ENCODE measurements at places on chromosomes 5 and 9.

GRCh38 chr9:114004221-114004716 lies 73.8 kb downstream of the AMBP start:
- no peak for DNase-seq

DNA sequence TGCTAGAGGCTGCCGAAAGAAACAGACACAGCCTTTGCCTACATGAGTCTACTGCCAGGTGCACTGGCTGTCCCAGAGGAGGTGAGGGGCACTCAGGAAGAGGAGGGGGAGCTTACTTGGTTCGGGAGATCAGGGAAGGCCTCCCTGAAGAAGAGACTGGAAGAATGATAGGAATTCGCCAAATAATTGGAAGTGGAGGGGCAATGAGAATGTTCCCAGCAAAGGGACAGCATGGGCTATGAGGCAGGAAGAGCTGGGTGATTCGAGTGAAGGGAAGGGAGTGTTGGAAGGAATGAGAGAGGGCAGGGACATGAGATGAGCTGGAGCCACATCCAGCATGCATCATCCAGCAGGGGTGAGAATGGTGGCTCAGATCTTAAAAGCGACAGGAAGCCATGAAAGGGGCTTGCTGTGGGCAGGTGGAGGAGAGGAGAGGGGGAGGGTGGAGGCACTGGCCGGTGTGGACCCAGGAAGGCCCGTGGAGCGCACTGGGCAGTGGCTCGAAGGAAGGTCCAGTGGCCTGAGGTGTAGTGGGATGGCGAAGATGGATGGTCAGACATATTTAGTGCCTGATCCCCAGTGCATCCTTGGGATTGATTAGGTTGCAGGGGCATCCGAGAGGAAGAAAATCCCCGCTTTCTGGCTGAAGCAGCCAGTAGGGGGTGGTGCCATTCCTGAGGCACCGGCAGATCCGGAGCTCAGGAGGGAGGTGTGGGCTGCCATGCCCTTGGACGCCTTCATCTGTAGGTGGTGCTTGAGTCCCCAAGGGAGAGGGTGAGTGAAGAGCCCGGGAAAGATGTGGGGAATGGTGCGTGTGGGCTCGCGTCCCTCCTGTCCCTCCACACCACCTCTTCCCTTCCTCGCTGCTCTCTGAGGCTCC lies 53.5 kb upstream of the GARNL3 start:
- DNase-seq: no peak

GRCh38 chr9:89864731-89865130 lies 259.9 kb downstream of the GADD45G start:
- no peak for DNase-seq

DNA sequence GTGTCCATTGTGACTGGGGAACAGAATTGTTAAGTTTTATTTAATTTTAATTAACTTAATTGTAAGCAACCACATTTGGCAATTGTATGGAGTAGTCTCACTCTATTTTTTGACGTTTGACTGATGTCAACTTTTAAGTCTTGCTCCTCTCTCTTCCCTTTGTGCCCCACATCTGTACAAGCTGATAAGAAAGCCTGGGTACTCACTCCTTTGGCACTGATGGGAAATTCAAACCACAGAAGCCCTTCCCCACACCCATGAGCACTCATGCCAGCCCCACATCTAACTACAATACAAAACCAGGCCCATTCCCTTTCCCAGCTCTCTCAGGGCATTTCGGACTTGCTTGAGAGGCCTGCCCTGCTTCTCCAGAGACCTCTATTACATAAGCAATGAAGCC lies 451.5 kb upstream of the KIF2A start:
- DNase-seq: no peak

- no peak for DNase-seq
Measured at GRCh38 chr9:110641293-110641692, 27.3 kb upstream of the MUSK start.

DNA sequence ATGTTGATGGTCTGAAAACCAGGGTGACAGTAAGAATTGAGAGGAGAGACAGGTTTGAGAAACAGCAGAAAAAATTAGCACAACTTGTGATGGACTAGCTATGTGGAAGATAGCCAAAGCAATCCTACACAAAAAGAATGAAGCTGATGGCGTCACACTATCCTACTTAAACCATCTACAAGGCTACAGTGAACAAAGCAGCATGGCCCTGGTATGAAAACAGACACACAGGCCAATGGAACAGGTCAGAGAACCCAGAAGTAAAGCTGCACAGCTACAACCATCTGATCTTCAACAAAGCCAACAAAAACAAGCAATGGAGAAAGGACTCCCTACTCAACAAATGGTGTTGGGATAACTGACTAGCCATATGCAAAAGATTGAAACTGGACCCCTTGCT lies 7.5 kb upstream of the UBE2R2 start:
- no peak for DNase-seq

DNA sequence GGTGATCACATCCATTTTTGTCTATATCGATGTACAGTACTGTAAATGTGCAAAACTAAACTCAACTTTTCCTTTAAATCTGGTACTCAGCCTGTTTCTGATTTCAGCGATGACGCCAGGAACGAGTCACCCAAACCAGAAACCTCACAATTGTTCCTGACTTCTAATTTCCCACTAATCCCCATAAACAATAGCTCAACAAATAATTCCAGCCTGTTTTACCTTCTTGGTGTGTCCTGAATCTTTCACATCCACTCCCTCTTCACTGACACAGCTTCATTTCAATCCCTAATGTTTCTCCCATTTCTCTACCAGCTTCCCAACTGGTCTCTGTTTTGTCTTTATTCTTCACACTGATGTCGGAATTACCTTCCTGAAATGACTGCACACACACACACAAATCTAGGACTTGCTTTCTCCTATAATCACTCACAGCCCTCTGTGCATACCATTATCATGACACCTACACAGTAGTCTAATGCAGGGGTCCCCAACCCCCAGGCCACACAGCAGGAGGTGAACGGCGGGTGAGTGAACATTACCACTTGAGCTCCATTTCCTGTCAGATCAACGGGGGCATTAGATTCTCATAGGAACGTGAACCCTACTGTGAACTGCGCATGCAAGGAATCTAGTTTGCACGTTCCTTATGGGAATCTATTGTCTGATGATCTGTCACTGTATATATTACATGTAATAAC lies 97.8 kb upstream of the SLC30A5 start:
- DNase-seq: no peak

DNA sequence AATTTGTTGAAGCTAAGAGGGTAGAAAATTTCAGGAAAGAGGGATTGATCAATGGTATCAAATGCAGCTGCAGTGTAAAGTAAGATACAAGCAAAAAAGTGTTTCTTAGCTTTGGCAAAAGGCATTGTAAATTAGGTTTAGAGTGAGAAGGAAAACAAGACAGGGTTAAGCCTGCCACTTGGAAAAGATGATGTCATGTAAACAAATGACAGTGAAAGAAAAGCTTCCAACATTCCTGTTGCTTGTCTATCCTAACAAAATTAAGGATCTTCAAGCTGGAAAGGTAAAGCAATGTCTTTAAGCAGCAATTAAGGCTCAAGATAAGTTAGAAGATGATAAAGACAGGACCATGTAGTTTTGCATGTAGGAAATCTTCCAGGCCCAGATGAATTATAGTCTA lies 139.1 kb upstream of the PPP2R2B start:
- no peak for DNase-seq

GRCh38 chr5:178428341-178429155 lies 161.6 kb downstream of the COL23A1 start:
- DNase-seq: no peak

DNA sequence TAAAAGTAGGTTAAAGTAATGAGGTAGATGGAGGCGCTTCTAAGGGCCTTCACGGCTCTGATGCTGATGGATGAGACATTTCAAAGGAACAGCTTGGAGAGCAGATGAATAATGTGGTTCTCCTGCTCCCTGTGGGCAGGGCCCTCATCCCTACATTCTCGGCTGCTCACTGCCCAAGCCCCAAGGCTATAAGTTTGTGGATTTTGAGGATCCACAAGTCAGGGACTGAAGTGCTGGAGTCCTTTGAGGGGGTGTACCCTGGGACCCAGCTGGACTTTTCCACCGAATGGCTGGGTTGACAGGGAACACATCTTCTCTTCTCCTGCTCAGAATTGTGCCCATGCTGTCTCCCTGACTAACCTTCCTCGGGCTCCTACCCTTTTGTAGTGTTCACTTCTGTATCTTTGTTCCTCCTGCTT lies 21.4 kb upstream of the CXCL14 start:
- no peak for DNase-seq

DNA sequence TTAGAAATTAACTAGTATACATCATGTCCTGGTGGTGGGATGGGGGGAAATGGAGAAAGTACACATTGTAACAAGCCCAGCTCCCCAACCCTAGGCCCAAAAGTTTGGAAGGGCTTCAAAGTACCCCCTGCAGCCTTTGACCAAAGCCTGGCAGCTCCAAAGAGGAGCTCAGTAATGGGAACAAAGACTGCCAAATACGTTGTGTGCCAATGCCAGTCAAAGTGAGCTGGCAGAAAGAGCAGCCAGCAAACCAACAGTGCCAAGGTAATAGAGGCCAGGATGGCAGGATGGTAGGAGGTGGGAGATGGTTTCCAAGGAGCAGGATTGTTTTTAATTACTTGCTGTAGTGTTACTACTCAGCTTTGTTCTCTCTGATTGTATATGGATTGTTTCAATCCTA lies 248.3 kb downstream of the COX7C start:
- no peak for DNase-seq

- no peak for DNase-seq
Measured at GRCh38 chr9:107358986-107359385, 75.9 kb downstream of the RAD23B start.

- no peak for DNase-seq
Measured at GRCh38 chr9:99253134-99253533, 31.1 kb downstream of the SEC61B start.

- DNase-seq: no peak
Measured at GRCh38 chr5:53090229-53090628, 19.3 kb downstream of the MOCS2 start.

DNA sequence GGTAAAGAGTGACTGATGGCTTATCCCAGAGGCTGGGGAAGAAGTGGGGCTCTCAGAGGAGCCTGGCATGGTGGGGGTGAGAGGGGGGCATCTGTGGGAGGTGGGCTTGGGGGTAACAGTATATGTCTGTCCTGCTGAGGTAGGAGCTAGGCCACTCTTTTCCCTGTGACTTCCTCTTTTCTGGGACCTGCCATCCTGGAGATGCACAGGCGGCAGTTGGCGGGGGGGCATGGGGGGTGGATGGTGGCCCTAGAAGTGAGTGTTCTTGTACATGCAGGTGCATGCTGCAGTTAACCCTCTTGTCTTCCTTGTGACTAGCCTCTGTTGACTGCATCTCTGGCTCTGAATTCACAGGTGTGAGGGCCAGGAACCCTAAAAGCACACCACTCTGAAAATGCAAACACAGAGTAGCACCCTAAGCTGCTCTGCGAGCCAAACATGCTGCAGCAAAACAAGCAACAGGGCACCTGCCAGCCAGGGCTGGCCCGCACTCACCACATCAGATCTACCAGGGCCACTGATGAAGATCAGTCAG lies 123.8 kb upstream of the SHB start:
- DNase-seq: no peak

DNA sequence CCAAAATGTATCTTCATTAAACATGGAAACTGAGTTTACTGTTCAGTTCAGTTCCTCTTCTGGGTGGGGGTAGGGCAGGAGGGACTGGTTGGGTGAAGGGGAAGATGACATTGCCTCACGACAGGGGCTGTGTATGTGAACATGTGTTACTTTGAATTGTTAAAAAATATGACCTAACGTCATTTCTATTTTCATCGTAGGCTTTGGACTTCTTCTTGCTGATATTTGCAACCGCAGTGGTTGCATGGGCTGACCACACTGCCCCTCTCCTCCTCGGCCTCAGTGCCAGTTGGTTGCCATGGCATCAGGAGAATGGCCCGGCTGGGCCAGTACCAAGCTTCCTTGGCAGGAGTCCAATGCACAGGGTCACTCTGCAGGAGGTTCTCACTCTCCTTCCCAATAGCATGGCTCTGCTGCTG lies 41.5 kb downstream of the HACD4 start:
- DNase-seq: no peak

GRCh38 chr5:34047774-34048572 lies 5.0 kb upstream of the C1QTNF3 start:
- DNase-seq: no peak

DNA sequence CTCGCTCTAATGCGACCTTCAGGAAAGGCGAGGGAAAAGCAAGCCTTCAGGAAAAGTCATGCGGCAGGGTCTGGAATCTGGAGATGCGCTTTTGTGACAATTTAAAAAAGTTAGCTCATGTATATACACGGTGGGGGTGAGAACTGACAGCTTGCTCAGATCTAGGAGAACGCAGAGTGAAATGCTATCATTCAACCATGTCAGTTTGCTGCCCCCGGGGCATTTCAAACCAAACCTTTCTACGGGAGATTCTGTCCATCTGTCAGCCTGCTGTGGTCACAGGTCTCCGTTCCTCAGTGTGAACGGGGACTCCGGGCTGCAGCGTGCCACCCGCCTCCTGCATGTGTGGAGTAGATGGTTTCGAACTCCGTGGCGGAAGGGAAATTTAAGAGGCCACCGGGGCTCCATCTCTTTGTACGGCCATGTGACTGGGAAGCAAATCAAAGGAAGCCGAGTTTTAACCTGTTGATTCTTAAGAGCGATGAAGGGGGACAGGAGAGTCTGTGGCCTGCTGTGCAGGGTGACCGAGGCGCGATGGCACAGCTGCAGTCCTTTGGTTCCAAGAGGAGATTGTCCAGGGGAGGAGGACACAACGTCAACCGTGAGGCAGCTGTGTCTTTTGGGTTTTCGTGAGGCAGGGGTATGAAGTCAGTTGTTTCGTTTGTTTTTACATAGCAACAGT lies 45.9 kb downstream of the OTULIN start:
- no peak for DNase-seq

GRCh38 chr5:149959406-149960236 lies 937 bp upstream of the SLC26A2 start:
- peak; percentile 9 for DNase-seq

- DNase-seq: no peak
Measured at GRCh38 chr5:143601917-143602333, 198.4 kb upstream of the NR3C1 start.

- DNase-seq: no peak
Measured at GRCh38 chr5:171269717-171270116, 39.3 kb upstream of the TLX3 start.

DNA sequence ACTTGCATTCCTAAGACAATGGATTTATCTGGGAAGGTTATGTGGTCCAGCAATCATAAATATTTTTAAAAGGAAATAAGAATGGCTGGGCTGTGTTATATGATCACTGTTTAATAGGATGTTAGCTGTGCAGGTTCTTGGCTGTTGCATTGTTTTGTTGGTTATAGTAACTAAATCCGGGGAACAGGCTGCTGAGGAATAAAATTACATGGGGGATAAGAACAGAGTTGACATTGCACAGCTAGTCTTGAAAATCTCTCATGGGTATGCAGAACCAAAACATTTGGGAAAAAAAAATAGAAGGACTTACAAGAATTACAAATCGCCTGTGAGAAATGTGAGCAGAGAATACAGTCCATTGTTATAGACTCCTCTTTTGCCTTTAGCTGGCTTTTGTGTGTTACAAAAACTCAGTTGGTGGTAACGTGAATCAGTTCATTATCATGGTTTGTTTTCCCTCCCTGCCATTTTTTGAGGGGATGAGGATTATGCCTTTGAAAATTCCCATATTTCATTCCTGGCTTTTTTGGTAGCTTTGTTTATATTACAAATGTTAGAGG lies 375.3 kb upstream of the DAB2 start:
- no peak for DNase-seq

- DNase-seq: no peak
Measured at GRCh38 chr9:92046676-92047075, 68.5 kb downstream of the SPTLC1 start.

- DNase-seq: no peak
Measured at GRCh38 chr9:83937861-83938455, 16.7 kb upstream of the KIF27 start.

- DNase-seq: no peak
Measured at GRCh38 chr5:124596595-124597421, 149.6 kb downstream of the ZNF608 start.
